Activated CD4-positive, CD25-positive, alpha-beta regulatory T cell (primary cell): ENCODE measurements at places on chromosomes 4 and X.

DNA sequence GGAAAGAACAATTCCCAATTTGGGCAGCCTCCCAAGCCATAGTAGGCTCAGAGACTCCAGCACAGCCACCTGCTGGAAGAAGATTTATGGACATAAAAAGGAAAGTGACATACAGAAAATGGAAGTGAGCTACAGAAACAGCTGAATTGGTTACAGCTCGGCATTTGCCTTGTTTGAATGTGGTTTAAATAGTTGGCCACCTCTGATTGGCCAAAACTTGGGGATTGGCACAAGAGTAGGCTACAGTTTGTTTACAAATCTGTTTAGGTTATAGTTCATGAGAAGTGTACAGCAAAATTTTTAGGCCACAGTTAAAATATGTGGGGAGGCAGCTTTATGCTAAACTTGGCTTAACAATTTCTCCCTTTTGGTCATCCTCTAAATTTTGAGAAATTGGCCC lies 150.4 kb downstream of the MAGEC1 start:
- no peak for DNase-seq

DNA sequence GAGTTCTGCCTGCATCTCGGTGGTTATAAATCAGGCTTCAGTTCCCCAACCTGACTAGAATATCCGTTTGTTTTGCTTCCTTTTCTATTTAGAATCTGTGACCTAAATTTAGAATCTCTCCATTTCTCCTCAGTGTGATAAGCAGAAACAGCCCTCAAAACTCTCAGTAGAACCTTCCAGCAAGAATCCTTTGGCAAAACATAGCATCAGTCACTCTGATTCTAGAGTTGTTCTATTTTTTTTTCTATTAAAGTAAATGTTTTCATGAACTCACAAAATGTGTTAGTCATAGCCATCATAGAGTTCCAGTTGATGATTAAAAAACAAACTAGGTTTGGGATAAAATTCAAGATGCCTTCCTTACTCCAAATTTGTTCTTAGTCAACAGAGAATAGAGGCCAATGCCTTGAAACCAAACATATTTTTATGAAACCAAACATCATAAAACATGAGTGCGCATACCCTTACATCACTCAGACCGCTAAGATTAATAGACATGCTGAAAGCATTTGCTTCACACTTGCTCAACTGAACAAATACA lies 13.2 kb upstream of the C1QTNF7 start:
- no peak for DNase-seq

GRCh38 chr4:166017804-166018203 lies 144.8 kb downstream of the TLL1 start:
- DNase-seq, result no peak

- no peak for DNase-seq
Measured at GRCh38 chrX:71154641-71155040, 10.0 kb downstream of the NLGN3 start.

GRCh38 chrX:112536544-112536943 lies 143.2 kb downstream of the LHFPL1 start:
- no peak for DNase-seq

DNA sequence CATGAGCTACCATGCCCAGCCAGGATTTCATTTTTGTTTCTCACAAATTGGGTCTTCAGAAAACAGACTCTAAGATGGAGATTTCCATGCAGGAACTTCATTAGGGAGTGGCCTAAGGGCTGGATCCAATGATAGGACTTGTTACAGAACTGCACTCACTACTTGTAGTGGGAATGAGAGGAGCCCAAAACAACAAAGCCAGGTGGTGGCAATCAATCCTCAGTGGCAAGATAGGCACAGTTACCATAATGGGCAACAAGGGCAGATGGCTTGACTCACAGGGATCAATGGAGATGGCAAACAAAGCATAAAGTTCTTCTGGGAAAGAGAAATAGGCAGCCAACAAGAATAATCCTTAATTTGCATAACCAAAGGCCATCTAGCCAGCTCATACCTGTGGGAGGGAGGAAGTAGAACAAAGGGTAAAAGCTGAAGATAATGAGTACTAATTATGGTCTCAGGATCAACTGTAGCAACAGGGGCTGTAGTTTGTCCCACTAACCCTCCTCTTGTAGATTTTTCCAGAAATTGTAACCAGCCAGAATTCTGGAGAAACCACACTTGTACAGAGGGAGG lies 72.8 kb upstream of the MAPK10 start:
- no peak for DNase-seq

- no peak for DNase-seq
Measured at GRCh38 chrX:114619874-114620273, 36.0 kb downstream of the HTR2C start.

GRCh38 chrX:124938715-124939114 lies 381.0 kb upstream of the TEX13C start:
- DNase-seq, result no peak

- no peak for DNase-seq
Measured at GRCh38 chr4:107603430-107603829, 116.6 kb downstream of the PAPSS1 start.

DNA sequence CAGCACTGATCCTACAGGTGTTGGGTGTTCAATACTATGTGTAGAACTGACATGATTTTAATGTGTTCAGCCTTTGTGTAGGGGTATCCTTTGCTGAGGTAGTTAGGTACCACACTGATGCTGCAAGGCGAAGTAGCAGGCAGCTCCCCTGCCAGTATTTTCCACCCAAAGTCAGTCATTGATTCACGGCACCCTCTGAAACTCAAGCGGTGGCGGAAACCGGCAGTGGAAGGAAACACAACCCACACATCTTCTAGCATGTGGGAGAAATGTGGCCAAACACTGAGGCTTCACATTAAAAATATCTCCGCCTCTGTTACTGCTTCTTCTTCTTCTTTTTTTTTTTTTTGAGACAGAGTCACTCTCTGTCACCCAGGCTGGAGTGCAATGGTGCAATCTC lies 126.3 kb downstream of the AASDH start:
- no peak for DNase-seq

DNA sequence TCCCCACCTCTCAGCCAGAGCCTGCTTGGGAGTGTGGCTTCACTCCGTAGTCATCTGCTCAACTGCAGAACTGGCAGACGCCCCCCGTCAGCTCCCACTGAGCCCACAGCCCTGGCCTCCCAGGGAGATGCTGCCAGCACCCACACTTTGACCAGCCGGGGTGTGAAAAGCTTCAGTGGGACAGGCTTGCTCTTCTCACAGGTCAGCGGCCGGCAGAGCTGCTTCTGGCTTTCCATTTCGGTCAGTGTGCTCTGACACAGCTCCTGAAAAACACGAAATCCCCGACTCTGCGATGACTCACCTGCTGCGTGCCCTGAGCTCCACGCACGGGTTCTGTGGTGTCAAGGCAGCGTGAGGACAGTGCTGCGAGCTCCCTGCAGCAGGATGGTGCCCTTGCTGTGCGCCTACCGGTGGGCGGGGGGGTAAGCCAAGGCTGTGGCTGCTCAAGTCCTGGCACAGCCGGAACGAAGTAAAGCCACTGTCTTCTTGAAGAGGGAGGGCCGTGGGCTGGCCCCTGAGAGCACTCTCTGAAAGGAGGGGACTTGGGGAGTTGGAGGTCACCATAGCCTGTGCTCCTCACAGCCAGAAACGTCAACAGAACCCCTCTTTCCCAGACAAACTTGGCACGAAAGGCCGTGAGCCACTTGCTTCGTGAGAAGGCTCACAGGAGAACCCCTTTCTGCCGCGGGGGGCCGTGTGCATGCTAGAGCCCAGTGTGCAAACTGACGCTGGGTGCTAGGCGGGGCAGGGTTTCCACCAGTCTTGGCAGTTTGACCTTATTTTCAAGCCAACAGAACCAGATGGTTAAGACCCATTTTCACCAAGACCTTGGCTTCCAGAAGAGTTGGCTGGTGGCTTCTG lies 23.6 kb downstream of the NOP14 start:
- no peak for DNase-seq

- no peak for DNase-seq
Measured at GRCh38 chr4:57265831-57266582, 155.8 kb upstream of the IGFBP7 start.

- no peak for DNase-seq
Measured at GRCh38 chr4:42541647-42542046, 115.3 kb downstream of the ATP8A1 start.

- no peak for DNase-seq
Measured at GRCh38 chr4:104462641-104463040, 32.1 kb downstream of the CXXC4 start.

DNA sequence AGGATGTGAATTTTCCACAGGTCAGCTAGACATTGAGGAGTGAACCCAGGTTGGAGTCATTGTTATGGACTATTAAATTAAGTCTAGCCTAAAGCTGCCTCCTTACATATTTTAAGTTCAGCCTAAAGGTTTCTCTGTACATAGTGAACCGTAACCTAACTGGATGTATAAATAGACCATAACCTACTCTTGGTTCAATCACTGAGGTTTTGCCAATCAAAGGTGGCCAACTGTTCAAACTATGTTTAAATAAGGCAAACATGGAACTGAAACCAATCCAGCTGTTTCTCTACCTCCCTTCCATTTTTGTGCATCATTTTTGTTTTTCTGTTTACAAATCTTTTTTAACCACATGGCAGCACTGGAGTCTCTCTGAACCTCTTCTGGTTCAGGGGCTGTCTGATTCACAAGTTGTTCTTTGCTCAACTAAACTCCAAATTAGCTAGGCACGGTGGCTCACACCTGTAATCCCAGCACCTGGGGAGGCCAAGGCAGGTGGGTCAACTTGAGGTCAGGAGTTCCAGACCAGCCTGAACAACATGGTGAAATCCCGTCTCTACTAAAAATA lies 43.9 kb upstream of the SFRP2 start:
- no peak for DNase-seq

DNA sequence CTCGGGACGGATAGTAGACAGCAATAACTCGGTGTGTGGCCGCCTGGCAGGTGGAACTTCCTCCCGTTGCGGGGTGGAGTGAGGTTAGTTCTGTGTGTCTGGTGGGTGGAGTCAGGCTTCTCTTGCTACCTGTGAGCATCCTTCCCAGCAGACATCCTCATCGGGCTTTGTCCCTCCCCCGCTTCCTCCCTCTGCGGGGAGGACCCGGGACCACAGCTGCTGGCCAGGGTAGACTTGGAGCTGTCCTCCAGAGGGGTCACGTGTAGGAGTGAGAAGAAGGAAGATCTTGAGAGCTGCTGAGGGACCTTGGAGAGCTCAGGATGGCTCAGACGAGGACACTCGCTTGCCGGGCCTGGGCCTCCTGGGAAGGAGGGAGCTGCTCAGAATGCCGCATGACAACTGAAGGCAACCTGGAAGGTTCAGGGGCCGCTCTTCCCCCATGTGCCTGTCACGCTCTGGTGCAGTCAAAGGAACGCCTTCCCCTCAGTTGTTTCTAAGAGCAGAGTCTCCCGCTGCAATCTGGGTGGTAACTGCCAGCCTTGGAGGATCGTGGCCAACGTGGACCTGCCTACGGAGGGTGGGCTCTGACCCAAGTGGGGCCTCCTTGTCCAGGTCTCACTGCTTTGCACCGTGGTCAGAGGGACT lies 5.7 kb upstream of the MSANTD1 start:
- DNase-seq, result no peak

DNA sequence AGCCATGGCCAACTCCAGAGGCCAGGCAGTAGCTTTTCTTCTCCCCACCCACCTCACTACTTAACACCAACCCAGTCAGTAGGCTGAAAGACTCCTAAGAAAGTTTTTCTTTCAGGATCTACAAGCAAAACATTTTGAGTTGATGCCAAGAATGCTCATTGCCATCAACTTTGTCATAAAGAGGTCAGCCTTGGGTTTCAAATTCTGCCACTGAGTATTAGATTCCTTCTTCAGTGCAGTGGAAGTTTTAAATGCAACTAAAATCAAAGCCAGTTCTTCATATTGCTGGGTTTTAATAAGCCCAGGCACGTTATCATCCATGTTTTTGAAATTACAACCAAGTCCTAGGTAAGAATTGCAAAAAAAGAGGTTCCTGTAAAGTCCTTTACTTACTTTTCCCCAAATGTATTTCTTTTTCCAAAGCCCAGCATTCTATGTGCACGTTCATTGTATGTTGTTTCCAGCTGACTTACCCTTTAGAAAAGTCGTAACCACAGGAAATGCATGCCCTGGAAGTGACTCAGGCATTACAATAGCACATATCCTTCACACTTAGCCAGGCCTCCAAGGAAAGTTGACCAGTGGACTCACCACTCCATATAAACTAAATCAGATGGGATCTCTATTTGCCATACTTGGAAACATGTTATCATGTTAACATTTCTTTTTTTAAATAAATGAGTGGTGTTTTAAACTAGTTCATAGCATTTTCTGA lies 229.9 kb downstream of the SOX3 start:
- no peak for DNase-seq

- DNase-seq, result no peak
Measured at GRCh38 chr4:80036949-80037685, 35.9 kb downstream of the ANTXR2 start.

GRCh38 chr4:90127706-90128345 lies 632 bp downstream of the CCSER1 start:
- no peak for DNase-seq

GRCh38 chrX:130170752-130171445 lies 863 bp upstream of the RAB33A start:
- DNase-seq, result peak; percentile 13

GRCh38 chr4:74628852-74629620 lies 165.3 kb downstream of the BTC start:
- DNase-seq, result no peak

DNA sequence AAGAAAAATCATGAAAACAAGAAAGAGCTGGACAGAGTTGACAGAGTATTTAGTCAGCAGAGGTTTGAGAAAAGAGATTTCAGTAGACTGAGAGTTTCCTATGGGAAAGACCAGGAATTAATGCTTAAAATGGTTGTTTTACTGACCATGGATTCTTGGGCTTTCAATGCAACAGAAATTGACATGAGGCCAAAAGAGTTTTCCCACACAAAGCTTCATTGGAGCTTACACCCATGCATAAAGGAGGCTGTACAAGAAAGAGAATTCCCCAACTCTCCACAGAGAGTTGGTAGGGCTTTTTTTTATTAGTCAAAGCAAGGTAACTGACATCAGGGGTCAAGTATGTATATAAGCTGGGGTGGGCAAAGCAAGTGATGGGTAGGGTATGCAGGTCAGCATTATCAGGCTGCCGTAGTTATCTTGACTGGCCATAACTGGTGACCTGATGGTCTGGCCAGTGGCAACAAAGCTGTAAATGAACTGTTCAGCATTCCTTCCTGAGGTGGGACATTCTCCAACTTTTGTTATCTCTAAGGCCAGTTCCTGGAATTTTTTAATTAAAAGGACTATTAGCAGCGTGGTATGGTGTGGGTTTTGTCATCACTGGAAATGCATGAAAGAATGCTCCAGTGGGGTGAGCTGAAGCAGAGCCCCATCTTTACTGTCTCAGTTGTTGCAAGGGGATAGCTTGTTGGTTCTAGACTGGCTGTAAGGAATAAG lies 117.0 kb downstream of the ADAM29 start:
- no peak for DNase-seq

- DNase-seq, result no peak
Measured at GRCh38 chrX:31036895-31037294, 34.9 kb downstream of the FTHL17 start.

DNA sequence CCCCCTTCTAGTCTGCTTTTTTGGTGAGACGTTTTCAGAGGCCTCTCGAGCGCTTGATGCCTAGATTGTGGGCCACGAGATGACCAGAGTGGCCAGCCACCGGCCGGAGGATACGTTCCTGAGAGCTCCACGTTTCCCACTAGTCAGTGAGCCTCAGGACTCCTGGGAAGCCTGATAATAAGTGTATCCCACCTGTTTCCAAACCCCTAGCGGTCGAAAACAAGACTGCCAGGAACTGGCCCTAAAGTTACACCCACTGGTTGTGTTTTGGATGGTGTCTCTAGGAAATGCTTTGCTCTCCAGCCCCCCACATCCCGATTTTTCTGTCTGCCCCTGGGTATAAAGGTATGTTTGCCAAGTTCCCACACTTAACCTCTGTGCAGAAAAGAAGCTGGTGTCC lies 4.6 kb upstream of the RS1 start:
- DNase-seq, result no peak
